ENCODE measurements at places on chromosomes 3 and 15.

- DNase-seq, result no peak
Observed at GRCh38 chr3:143875546-143875945, 27.3 kb upstream of the SLC9A9 start.

- no peak for DNase-seq
Observed at GRCh38 chr15:71011503-71012155, 103.6 kb upstream of the THSD4 start.

DNA sequence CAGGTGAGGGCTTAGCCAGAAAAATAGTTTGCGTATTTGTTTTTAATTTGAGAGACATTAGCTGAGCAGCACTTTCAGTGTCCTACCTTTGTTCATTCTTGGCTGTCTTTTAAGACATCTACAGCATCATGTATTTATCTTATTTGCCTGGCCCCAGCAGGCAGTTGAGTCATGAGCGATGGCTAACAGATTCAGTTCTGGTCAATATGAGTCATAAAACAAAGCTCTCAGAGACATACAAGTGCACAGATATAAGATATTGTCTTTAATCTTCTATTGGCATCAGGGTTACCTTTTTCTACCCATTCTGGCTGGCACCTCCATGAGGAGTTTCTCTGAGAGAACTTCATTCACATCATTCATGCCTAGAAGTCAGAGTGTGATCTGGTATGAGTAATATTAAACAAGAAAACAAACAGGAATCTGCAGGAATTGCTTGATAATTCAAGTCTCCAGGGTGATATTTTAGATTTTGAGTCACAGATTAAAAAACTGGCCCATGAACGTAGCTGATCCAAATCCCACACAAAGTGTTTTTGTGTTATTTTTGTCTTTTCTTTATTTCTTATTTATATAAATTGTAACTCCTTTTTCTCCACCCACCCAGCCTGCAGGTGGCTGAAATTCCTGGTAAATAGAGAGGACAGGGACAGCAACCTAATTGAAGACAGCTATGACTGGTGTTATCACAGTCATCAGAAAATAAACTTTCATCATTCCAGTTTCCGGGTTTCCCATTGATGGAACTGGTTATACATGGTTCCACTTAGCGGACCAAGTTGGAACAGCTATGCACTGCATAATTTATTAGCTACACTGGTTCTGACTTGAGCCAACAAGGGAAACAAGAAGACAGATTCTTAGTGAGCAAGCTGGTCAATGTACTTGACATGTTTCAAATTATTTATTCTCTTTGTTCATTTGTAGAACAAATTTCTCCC, 47.3 kb downstream of the PLSCR2 start:
- no peak for DNase-seq

DNA sequence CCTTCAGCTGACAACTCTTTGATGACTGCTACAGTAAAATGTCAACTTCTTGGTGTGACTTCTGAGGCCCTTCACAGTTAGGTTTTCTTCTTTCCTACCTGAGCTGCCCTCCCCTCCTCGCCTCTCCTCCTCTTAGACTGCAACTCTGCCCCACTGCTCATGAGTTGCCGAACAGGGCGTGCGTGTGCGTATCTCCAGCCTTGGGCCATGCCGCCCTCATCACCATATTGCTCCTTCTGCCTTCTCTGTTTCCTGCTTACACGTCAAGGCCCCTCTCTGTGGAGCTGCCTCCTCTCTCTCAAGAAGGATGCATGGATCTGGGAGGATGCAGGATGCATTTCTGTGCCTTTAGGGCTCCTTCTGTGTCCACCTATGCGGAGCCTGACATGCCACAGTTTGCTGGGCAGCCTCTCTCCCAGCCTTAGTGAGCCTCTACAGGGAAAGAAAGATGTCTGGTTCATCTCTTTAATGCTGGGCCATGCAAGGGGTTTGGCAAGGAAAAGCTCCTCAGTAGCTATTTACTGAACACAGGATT, 205.9 kb downstream of the RPLP1 start:
- no peak for DNase-seq

DNA sequence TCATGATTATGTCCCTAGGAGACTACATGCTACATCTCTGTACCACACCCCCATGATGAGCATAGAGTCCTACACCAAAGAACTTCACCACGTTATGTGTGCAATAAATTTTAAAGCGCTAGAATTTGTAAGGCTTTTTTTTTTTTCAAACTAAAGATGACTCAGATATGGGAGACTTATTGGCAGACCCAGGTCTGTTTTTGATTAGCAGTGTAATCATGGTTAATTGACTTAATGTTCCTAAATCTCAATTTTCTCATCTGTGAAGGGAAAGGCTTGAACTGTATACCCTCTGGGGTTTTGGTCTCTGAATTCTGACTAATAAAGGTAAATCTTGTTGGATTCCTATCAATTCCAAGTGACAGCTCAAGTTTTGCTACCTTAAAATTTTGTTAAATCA, 26.4 kb downstream of the ABI3BP start:
- DNase-seq, result no peak

- no peak for DNase-seq
Observed at GRCh38 chr15:35358824-35359223, 187.1 kb downstream of the DPH6 start.

DNA sequence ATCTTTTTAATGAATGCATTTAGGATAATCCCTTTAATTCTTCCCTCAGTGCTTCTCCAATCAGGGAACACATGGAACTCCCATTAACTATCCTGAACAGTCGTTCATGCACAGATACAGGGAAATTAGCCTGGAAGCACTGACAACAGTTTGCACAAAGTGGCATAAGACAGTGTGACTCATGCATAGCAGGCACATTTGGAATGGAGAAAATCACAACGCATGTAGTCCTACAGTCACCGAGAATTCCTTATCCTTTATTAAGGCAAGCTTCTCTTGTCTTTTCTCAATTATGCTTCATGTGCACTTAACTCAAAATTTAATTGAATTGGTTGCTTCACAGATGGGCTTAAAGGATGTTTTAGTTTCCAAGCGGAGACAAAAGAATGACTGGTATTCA, 155.0 kb upstream of the CRBN start:
- no peak for DNase-seq

DNA sequence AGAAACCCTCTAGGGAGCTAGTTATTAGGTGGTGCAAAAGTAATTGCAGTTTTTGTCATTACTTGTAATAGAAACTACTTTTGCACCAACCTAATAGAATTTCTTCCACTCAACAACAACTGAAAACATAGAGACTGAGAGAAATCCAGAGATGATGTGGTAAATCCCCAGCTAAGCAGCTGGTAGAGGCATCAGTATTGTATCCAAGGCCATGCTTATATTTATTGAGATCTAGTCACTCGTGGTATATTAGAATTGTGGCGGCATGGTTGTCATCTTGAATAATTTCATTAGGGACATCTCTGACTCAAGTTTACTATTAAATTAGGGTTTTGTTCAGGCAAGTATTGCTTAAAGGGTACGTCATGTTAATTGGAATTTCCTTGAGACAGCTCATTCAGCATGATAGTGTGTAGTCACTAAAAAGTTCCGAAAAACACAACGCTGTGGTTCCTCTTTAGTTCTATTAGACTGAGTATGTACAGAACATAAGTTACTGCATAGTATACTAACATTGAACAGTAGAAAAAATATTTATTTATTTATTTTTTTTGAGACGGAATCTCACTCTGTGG, 35.3 kb downstream of the PAK2 start:
- DNase-seq, result no peak

GRCh38 chr3:185763347-185764005, 61.4 kb downstream of the IGF2BP2 start:
- DNase-seq, result no peak

DNA sequence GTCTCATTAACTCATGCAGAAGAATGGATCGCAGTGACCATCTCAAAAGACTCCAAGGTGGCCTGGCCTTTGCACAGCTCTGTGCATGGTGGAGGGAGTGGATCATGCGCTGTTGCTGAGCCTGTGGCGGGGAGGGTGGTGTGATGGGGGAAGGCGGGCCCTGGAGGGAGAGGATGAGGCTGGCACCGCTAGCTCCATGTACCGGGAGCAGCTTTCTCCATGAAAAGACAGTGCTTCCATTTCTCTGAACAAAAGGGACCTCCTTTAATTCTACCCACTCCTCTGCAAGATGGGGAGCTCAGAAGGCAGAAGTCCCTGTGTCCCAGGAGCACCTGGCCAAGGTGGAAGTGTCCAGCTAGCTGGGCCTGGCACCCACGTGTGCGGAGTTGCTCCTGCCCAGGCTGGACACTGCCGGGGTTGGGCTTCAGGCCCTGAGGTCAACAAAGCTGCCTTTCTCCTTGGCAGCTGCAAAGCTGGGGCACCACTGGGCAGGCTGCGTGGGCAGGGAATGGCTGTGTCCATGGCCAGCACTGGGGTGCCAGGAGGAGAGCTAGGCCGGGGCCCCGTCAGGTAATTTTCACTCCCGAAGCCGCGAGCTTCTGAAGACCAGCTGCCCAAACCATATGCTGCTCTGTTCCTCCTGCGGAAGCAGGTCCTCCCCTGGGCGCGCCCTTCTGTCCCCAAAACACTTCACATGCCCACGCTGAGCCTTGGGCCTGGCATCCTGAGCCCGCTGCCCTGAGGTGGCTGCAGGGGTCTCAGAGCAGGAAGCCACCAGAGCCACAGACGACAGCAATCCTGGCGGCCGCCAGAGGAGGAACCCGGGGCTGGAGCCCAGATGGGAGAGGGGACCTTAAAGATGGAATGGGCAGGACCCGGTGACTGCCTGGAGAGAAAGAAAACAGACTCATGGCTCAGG, 6.4 kb downstream of the MAP6D1 start:
- DNase-seq, result no peak

DNA sequence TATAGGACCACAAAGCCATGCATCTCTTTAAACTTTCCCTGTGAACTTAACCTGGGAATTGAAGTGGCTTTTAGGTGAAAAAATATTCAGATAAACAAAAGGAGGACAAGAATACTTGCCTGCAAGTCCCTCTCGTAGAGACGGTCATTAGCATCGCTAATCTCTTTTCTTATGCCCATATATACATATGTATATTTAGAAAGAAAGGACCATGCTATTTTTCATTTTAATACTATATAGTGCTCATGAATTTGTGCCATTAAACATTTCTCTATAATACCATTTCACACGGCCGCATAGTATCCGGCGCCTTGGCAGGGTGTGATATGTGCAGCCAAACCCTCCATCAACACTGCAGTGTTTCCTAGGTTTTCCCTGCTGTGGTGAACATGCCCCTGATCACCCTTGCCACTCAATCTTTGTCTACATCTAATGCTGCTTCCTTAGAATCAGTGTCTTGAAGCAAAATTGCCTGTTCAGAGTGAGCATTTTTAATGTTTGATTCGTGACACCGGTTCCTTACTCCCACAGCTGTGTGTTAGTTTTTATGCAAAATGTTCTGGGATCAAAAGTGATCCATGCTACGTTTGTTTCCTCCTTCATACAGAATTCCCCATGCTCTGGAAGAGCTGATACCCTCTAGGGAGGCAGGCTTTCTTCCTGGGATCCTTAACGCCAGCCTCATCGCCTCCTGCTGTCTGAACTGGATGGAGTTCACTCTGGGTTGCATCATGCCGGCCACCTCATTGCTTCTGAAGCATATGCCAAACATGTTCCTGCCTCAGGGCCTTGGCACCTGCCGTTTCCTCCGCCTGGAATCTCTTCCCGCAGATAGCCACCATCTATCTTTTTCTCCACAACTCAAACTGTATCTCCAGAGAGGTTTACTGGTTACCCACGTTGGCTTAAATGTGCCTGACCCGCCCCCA, 118.1 kb downstream of the FBLN2 start:
- DNase-seq, result no peak

GRCh38 chr3:32780735-32781210, 37.0 kb upstream of the TRIM71 start:
- DNase-seq, result peak; percentile 8

- DNase-seq, result no peak
Observed at GRCh38 chr15:71646767-71647486, 163.4 kb upstream of the NR2E3 start.

DNA sequence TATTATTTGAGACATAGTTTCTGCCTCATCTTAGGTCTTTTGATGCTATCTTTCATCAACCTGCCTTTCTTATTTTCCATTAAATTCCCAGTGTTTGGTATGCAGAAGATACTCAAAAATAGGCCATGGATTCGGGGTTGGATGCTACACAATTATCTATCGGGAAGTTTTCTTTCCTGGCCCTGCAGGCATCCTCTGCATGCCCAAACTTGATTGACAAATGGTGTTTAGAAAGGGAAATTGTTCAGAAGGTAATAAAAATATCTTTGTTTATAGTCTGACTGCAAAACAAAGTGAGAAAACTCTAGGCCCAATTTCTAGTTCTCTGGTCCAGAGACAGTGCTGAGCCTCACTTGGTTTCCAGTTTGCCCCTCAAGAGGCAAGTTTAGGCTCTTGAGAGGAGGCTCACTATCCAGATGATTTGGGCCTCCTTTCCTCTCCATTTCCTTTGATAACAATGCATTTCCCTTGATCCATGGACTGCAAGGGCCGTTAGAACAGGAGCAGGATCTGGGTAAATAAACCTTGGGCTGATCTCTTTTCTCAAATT, 157.1 kb upstream of the DPH6 start:
- DNase-seq, result no peak

DNA sequence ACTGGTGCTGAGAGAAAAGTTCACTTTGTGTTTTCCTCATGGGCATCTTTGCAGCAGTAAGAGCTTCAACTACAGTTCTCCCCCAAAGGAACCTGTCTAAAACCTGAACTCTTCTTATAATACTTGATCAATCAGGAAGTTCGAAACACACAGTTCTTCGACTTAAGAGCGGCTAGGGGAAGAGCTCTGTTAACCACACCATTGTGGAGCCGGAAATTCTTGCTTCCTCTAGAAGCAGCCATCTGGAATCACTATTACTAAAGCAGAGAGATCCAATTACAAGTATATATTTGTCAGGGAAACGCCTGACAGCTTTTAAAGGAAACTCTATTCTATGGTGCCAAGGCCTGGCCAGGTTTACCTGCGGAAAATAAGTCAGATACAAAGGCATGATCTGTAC, 337.3 kb upstream of the CBLB start:
- DNase-seq, result no peak

DNA sequence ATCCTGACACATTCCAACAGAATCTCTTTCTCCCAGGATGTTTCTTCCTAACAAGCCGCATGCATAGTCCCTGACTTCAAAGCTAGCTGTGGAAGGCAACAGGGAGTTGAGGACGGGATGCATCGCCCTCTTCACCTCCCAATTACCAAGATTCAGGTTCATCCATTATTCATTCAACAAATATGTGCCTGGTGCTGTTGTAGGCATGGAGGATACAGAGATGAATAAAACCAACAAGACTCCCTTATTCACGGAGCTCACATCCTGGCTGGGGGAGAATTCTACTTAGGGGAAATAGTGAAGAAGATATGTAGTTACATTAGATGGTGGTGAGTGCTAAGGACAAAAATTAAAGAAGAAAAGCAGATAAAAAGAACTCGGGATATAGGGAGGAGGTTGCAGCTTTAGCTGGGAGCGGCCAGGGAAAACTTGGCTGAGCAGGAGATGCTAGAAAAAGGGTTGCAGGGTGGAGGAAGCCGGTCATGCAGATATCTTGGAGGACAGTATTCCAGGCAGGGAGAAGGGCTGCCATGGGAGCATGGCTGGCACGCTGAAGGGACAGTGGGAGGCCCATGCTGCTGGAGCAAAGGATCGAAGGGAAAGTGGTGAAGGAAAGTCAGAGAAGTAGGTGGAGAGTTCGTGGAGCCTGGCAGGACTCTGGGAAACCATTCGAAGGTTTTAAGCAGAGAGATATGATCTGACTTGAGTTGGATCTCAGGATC, 5.0 kb downstream of the ITGB5 start:
- DNase-seq, result no peak

- DNase-seq, result no peak
Observed at GRCh38 chr3:89932882-89933281, 825.5 kb downstream of the EPHA3 start.

- no peak for DNase-seq
Observed at GRCh38 chr15:39918688-39919385, 1.2 kb downstream of the GPR176 start.

- no peak for DNase-seq
Observed at GRCh38 chr15:34314491-34315490, 22.8 kb downstream of the SLC12A6 start.

All from stimulated activated CD4-positive, alpha-beta T cell treated with anti-CD3 and anti-CD28 coated beads, Interleukin-12 subunit alpha, Interleukin-12 subunit beta, amount 100 ng/mL, for 24 hours (primary cell).